ENCODE measurements at places on chromosomes 11 and 22. TPM values are rescaled to one million over a fixed set of nuclear protein-coding genes. Genes with fewer than 3 reads are reported as not detected.

SCN4B gene
- 1.5 TPM for polyA plus RNA-seq

CHST1 gene
- polyA plus RNA-seq: 2.0 TPM

SMTNL1 gene
- polyA plus RNA-seq: not detected

TTC36 gene
- 0.40 TPM for polyA plus RNA-seq

CD59 gene
- 215 TPM for polyA plus RNA-seq

TMEM45B gene
- 17.0 TPM for polyA plus RNA-seq

GGT1 gene
- 36.1 TPM for polyA plus RNA-seq

RAD9A gene
- polyA plus RNA-seq: 14.1 TPM

OR10A4 gene
- not detected for polyA plus RNA-seq

UBXN1 gene
- 168 TPM for polyA plus RNA-seq
